ENCODE measurements at places on chromosomes 4 and X.

GRCh38 chr4:138406876-138407275, 164.7 kb upstream of the SLC7A11 start:
- DNase-seq = no peak

GRCh38 chr4:157803845-157804521, 368.8 kb downstream of the GASK1B start:
- DNase-seq = no peak

DNA sequence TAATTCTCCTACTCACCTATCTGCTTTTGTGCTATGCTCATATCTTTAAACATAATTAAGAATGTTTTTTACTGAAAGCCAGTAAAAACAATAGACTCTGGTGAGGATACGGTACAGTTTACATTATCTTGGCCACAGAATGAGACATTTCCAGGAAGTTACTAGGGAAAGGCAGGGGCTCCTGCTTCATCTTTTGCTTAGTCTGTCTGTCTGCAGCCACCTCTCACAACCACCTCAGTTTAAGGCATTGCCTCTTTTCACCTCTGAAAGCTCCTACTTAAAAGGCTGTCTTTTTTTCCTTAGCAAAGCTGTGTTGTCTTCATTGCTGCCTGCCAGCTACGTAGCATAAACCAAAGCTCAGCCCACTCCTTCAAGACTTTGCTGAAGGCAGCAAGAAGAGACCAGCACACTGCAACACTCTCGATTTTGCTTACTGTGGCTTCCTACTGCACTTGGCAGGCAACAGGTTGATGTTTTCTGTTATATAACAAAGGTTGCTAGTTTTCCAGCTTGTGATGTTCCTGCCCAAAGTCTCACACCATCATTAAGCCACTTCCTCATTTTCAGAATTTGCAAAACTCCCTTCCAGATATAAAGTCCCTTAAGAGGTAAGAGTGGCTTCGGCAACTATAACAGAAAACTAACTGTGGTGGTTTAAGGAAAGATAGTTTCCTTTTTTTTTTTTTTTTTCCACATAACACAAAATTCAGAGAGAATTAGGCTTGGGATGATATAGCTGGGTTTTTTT, 432.9 kb downstream of the GRXCR1 start:
- no peak for DNase-seq

DNA sequence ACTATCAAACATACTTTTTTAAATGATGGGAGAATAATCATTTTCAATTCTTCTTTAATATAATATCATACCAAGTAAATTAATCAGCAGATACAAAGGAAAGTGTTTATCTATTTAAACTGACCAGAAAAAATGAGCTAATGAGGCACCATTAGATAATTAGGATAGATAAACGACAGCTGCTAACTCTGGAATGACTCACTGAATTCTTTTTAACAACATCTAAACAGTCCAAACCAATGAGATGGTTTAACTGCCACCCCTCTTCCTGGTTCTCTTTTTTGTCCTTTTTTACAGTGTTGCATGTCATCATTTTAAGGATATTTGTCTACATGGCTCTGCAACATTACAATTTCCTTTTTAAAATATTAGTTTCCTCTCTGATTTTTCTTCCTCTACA, 41.6 kb downstream of the UNC5C start:
- no peak for DNase-seq

- DNase-seq = no peak
Measured at GRCh38 chr4:61200187-61200915, at the start of gene ADGRL3. Gene ADGRL3, plus strand, starts transcription at chr4:61200326.

- DNase-seq = no peak
Measured at GRCh38 chr4:186621959-186622553, 66.7 kb upstream of the MTNR1A start.

GRCh38 chrX:39809331-39809730, 288.4 kb downstream of the BCOR start:
- DNase-seq = no peak

GRCh38 chrX:108947205-108947604, 210.8 kb upstream of the IRS4 start:
- DNase-seq = no peak

GRCh38 chr4:11805842-11806241, 377.1 kb upstream of the HS3ST1 start:
- no peak for DNase-seq

GRCh38 chr4:148065075-148065474, 333.2 kb downstream of the ARHGAP10 start:
- no peak for DNase-seq

DNA sequence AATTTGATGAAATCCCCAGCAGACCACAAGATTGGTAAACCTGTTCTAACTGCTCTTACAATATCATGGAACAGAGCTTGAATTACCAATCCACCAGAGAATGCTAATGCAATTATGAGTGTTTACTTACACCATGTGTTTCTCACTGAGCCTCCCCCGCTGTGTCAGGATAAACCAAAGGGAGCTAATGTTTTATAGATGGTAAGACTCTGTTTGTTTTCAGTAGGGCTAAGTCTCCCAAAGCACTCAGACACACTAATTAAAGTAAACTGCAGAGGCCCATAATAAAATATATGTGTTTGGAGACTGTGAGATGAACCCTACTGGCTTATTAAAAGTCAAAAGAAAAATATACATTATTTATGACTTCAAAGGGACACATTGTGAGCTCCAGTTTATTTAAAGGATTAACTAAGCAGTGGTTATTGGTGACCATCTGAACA, 261.7 kb upstream of the FAM241A start:
- no peak for DNase-seq

- no peak for DNase-seq
Measured at GRCh38 chrX:38628587-38628986, 67.2 kb downstream of the TSPAN7 start.

DNA sequence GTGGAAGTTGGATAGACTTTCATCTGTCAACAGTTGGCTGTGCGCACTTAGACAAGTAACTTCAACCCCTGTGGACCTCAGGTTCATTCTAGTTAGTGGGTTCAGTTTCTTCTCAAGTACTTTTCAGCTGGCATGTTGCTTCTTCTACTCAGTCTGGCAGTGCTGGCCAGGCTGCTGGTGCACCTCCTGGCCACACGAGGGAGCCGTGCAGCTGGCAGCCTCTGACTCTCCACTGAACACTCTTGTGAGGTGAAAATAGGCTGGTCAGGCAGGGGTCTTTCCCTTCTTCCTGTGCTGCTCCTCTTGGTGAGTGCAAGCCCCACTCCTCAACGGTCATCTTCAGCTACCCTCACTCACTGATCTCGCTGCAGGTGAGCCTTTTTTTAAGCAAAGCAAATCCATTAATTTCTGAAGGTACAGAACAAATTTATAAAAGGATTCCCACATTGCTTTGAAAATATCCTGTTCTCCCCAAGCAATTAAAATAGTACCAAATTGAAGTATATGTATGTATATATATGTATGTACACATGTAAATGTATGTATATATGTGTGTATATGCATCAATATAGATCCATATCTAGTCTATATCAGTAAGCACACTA, 30.6 kb downstream of the LONRF3 start:
- DNase-seq = peak; percentile 29

GRCh38 chr4:4195354-4195753, 31.4 kb downstream of the OTOP1 start:
- no peak for DNase-seq

GRCh38 chrX:74284391-74284952, 19.5 kb upstream of the ZCCHC13 start:
- no peak for DNase-seq

GRCh38 chrX:10549280-10549679, 71.1 kb downstream of the MID1 start:
- DNase-seq = no peak

GRCh38 chrX:130082244-130083106, 27.8 kb downstream of the ELF4 start:
- DNase-seq = peak; percentile 69

- no peak for DNase-seq
Measured at GRCh38 chrX:65607070-65607742, 60.2 kb upstream of the MSN start.
